Right renal pelvis (tissue), 4 donors: ENCODE measurements at places on chromosomes 6 and 20.

- DNase-seq = no peak
Observed at GRCh38 chr6:148648754-148649453, 97.9 kb upstream of the UST start.

DNA sequence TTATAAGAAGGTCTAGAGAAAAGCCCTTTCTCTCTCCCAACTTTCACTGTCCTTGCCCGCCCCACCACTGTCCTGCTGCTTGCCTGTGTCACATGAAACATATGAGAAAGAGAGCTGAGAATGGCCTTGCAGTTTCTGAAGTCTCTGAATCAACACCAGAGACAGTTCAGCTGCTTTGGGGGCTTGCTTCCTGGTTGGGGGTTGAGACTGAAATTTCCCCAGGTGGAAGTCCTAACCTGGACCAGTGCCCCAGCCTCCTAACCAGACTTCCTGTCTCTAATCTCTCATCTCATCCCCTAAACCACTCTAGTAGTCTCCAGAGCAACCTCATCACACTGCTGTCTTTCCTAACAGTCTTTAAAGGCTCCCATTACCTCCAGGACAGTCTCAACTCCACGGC lies 10.7 kb downstream of the TRAM2 start:
- no peak for DNase-seq

- no peak for DNase-seq
Observed at GRCh38 chr6:53426667-53427270, 78.0 kb upstream of the ELOVL5 start.

GRCh38 chr20:2169456-2170088 lies 67.9 kb downstream of the STK35 start:
- DNase-seq = no peak

DNA sequence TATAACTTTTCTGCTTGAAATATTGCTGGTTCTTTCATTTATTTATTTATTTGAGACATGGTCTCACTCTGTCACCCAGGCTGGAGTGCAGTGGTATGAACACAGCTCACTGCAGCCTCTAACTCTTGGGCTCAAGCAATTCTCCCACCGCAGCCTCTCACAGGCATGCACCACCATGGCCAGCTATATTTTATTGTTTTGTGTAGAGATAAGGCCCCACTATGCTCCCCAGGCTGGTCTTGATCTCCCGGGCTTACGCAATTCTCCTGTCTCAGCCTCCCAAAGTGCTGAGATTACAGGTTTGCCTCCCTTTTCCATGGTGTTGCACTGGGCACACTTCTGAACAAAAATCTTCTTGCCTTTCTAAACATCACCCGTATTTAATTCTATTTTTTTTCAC lies 39.1 kb upstream of the RNGTT start:
- DNase-seq = no peak

- DNase-seq = no peak
Observed at GRCh38 chr6:157224178-157224950, 99.0 kb downstream of the TMEM242 start.

DNA sequence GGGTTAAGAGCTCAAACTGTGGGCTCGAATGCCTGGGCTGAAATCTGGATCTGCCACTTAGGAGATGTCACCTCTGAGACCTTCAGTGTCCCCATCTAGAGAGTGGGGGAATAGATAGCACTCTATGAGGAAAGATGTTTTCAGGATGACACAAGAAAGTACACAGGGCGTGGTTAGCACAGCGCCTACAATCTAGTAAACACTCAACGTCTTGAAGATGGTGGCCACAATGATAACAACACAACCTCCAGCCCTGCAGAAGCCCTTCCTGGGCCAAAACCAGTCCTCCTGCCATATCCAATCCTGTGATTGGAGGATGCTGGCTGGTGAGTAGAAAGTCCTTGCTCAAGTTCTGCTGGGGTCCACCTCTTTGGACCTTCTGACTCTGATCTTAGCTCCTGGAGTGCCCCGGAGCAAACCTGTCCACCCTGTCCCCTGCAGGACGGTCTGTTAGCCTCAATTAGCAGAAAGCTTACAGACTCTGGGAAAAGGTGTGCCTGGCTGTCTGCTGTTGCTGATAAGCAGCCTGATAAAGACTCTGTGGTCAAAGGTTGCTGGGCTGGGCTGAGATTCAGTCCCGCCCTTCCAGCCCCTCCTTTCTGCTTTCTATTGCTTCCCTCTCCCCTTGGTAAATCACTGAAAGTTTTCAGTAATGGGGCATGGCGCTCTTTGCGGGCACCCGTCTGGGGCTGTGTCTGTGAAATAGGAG lies 8.2 kb downstream of the EDN3 start:
- DNase-seq = no peak

GRCh38 chr6:139534472-139535115 lies 160.1 kb upstream of the CITED2 start:
- DNase-seq = no peak

DNA sequence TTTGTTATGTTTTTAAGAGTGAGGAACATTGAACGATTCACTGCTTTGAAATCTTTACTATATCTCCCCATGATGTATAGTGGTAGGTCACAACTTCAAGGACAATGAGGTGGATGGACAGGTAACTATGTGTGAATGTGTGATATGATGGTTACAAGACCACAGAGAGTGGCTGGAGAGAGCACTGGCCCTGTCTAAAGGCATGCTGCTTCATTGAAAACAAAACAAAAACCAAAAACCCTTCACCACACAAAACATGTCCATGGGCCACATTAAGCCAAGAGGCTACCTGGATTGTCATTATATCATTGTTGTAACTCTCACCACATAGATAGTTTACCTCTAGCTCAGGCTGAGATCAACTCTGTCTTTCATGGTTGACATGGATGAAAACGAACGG lies 180.6 kb upstream of the TENT5A start:
- no peak for DNase-seq

- no peak for DNase-seq
Observed at GRCh38 chr20:37516811-37517750, 4.0 kb upstream of the NNAT start.

- no peak for DNase-seq
Observed at GRCh38 chr6:142356884-142357225, 55.0 kb downstream of the ADGRG6 start.

DNA sequence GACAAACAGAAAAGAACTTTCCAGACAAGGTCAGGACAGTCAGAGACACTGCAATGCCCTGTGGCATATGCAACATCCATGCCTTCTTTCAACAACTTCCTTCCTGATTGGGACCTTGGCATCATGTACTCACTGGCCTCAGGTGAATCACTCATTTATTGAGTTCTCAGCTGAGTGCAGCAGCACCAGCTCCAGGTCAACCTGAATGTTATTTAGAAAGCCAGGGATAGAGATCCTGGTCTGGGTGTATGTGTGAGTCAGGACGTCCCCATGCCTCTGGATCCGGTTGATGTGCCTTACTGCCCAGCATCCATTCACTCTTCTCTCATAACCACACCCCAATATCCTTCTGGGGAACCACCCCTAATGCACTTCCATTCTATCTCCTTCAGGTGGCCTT lies 54.4 kb downstream of the SNRNP48 start:
- no peak for DNase-seq

- no peak for DNase-seq
Observed at GRCh38 chr6:144758602-144759001, 473.5 kb downstream of the UTRN start.

GRCh38 chr6:16747232-16748024 lies 13.8 kb downstream of the ATXN1 start:
- no peak for DNase-seq

GRCh38 chr20:3238616-3239025 lies 369 bp downstream of the SLC4A11 start:
- DNase-seq = no peak

- DNase-seq = no peak
Observed at GRCh38 chr20:57615445-57615811, 4.8 kb downstream of the ZBP1 start.

DNA sequence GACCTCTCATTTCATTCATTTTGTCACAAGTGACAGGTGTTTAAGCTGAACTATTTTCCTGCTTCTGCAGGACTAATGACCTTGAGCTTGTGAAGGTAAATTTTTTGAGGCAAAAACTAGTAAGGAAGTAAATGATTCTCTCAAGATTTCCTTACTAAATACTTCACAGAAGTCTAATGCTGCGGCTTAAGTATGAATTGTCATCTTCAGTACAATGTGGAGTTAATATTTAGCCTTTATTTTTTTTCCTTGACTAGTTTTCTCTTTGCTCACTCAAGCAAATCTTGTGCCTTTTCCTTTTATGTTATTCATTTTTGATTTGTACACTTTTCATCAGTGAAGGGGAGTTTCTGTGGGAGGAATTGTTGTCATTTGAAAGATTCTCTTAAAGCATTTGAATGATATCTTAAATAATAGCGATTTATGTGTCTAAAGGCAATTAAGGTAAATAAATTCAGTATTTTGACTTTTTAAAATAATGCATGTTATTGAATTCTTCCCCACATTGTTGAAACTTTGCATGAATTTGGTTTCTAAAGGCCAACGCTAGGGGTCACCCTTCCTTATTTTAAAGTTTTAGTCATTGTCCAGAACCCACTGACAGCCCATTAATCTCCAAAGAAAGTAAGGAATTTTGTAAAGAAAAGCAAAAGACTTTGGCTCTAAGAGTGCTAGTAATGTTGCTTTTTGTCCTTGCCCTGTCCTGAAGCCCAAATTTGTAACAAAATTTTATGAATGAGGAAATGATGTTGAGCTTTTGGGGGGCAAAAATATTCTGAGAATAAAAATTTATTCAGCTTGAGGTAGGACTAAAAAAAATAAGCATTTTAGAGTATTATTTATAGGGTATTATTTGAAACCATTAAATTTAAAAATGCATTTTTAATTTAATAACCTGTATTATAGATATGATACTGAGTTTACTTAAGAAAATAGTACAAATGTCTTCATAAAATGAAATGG lies 157.4 kb upstream of the LAMA2 start:
- peak; percentile 41 for DNase-seq

DNA sequence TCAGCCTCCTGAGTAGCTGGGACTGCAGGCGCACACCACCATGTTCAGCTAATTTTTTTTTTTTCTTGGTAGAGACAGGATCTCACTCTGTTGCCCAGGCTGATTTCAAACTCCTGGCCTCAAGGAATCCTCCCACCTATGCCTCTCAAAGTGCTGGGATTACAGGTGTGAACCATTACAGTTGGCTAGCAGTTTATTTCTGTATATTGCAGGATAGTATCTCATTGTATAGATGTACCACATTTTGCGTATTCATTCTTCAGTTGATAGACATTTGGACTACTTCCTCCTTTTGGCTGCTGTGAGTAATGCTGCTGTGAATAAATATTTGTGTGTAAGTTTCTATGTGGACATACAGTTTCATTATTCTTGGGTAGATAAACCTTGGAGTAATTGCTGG lies 32.9 kb downstream of the ASXL1 start:
- no peak for DNase-seq

GRCh38 chr6:120056085-120056484 lies 706.5 kb upstream of the MAN1A1 start:
- no peak for DNase-seq

DNA sequence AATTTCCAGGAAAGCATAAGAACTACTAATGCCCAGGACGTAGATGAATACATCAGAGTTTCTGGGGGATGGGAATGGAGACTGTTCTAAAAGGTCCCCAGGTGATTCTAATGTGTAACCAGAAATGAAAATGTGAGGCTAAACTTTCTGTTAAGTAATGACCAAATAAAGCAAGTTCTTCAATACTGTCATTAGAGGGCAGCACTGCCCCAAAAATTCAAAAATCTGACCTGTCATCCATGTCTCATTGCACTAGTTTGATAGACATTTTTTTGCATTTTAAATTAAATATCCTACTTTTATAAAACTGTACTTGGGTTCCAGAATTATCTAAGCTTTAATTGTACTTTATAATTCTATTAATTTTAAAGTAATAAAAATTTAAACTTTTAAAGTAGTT lies 94.9 kb downstream of the RFX6 start:
- peak; percentile 20 for DNase-seq

DNA sequence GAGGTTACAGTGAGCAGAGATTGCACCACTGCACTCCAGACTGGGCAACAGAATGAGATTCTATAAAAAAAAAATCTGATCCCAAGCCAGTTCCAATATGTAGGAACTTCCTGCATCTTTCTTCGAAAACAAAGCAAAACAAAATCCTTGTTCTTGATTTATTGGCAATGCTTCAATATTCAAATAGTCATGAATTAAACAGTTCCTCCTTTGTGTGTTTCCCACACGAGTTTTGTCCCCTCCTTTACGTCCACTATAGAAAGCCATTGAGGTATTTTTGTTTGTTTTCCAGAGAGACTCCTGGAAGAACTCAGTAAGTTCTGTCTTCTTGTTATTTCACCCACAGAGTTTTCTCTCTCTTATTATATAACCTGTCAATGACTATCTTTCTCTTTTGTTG lies 7.6 kb downstream of the BTN1A1 start:
- DNase-seq = no peak

DNA sequence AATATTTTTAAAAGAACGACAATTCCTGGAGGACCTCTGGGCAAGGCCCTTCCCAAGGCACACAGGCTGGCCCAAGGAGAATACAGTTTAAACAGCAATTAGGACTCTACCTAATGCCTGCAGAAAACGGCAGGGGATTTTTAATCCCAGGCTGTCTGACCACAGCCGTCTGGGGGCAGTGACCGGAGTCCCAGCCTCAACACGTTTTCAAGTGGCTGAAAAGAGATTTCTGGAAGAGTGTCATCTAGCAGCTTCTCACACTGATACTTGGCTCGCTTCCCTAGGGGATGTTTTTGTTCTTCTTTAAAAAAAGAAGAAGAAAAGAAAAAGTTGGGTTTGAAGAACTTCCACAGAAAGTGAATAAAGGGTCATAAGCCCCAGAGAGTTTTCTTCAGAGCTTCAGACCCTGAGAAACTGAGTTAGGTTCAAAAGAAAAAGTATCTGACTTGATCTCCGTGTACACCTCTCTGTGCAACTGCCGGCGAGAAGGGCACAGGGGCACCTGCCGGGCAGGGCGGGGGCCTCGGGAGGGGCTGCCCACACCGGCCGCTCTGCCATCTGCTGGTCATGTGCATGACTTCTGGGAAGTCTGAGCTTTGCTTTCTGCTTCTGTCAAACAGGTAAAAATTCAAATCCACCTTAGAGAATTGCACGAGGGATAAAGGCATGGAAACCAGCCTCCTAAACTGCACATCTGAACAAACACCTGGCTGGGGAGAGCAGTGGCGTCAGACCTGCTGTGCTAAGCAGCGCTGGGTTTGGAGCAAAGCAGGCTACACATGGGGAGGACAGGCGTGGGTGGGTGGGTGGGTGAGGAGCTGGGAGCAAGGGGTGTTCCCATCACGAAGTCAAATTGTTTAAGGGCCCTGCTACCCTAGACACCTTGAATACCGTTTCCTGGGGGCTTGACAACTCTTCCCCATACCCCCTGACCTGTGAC lies 33.0 kb downstream of the RRBP1 start:
- no peak for DNase-seq

DNA sequence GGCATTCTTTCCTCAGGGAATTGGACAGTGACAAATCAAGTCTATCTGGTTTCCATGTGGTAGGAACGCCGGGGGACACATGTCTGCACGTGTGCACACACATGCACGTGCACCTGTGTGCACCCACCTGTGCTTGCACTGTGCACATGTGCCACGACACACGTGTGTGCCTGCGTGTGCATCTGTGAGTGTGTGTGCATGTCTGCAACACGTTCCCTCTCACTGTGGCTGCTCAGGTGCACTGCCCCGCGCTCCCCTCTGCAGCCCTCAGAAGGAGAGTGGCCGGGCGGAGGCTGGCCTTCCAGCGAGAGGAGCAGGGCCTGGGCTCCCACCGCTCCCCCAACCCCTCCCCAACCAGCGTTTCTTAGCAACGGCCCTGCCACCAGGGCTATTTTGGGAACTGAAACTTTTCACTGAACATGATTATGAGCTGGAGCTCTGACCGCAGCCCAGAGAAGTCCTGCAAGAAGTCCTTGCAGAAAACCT lies 147.8 kb downstream of the PHACTR3 start:
- no peak for DNase-seq

- DNase-seq = no peak
Observed at GRCh38 chr6:46677314-46677654, 10.4 kb upstream of the TDRD6 start.

GRCh38 chr20:20668639-20669038 lies 43.8 kb downstream of the RALGAPA2 start:
- DNase-seq = no peak
